ENCODE measurements at places on chromosomes 7 and 10.

DNA sequence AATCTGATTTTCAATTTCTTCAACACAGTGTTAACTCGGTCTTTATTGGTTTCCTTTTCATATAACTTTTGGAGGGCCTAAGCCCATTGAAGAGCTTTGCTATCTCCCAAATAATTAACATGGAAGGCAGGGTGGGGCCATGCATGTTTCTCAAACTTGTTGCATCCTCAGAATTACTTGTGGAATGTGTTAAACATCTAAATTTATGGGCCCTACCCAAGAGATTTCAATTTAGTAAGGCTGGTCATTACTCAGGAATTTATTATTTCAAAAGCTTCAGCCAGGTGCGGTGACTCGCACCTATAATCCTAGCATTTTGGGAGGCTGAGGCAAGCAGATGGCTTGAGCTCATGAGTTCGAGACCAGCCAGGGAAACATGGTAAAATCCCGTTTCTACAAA is 208.9 kb downstream of the SORCS3 start:
- H3K27me3 ChIP-seq: no peaks in the 10 kb centered on the region
- no peak for DNase-seq
- H3K4me3 ChIP-seq: no peak overlapping the region
- H3K4me1 ChIP-seq: no peaks in the 10 kb centered on the region
- no peak overlapping the region for H3K27ac ChIP-seq

DNA sequence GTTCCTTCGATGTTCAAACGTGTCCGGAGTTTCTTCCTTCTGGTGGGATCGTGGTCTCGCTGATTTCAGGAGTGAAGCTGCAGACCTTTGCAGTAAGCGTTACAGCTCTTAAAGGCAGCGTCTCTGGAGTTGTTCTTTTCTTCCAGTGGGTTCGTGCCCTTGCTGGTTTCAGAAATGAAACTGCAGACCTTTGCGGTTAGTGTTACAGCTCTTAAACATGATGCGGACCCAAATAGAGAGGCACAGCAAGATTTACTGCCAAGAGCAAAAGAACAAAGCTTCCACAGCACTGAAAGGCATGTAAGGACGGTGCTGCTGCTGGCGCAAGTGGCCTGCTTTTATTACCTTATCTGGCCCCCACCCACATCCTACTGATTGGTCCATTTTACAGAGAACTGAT is 931.4 kb downstream of the IPMK start:
- DNase-seq: no peak
- H3K4me1 ChIP-seq: no peaks in the 10 kb centered on the region
- H3K27me3 ChIP-seq: no peaks in the 10 kb centered on the region

- no peaks in the 10 kb centered on the region for H3K36me3 ChIP-seq
- no peak overlapping the region for H3K4me3 ChIP-seq
- no peak for DNase-seq
- no peaks in the 10 kb centered on the region for H3K27me3 ChIP-seq
These were observed 18.1 kb downstream of the CALN1 start for GRCh38 chr7:72394016-72394415.

GRCh38 chr10:107589081-107589480 is 424.6 kb upstream of the SORCS1 start:
- no peaks in the 10 kb centered on the region for H3K4me1 ChIP-seq
- no peak overlapping the region for H3K27ac ChIP-seq
- H3K36me3 ChIP-seq: no peaks in the 10 kb centered on the region
- no peaks in the 10 kb centered on the region for H3K27me3 ChIP-seq
- no peak for DNase-seq
- H3K4me3 ChIP-seq: no peak overlapping the region

All from activated naive CD8-positive, alpha-beta T cell treated with anti-CD3 and anti-CD28 coated beads, Interleukin-2, amount 50 U/mL, for 24 hours (primary cell).